ENCODE measurements at places on chromosomes 3 and 15.

- DNase-seq, result no peak
Measured at GRCh38 chr3:172617013-172617706, 93.7 kb downstream of the NCEH1 start.

- DNase-seq, result no peak
Measured at GRCh38 chr3:157373783-157374182, 62.9 kb upstream of the PTX3 start.

DNA sequence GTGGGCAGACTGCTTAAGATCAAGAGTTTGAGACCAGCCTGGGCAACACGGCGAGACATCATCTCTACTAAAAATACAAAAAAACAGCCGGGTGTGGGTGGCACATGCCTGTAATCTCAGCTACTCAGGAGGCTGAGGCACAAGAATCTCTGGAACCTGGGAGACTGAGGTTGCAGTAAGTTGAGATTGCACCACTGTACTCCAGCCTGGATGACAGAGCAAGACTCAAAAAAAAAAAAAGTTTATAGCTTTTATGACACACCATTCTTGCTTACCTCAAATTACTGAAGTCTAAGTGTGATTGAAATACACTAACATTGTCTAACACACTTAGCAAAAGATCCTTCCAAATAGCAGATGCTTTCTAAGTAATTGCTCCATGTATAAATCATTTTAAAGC lies 207.6 kb downstream of the STAG1 start:
- DNase-seq, result no peak

DNA sequence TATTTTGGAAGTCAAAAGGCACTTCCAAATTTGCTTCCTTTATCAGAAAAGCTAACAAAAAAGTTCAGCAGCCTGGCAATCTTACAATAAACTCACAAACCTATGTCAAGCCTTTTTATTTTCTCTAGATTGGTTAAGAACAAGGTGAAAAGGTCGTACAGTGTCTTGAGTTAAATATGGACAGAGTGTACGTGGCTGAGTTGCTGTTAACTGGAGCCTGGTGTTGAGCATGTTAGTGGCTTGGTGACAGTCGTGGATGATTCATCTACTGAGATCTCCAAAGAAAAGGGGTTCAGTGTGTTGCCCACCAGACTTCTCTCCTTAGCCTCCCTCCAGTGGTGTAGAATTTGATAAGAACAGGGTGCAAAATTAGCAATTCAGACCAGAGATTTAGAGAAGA lies 89.7 kb downstream of the SSR3 start:
- no peak for DNase-seq

- DNase-seq, result no peak
Measured at GRCh38 chr15:101539492-101539891, 50.0 kb upstream of the PCSK6 start.

GRCh38 chr3:187209491-187209890 lies 12.2 kb downstream of the RTP1 start:
- DNase-seq, result no peak

DNA sequence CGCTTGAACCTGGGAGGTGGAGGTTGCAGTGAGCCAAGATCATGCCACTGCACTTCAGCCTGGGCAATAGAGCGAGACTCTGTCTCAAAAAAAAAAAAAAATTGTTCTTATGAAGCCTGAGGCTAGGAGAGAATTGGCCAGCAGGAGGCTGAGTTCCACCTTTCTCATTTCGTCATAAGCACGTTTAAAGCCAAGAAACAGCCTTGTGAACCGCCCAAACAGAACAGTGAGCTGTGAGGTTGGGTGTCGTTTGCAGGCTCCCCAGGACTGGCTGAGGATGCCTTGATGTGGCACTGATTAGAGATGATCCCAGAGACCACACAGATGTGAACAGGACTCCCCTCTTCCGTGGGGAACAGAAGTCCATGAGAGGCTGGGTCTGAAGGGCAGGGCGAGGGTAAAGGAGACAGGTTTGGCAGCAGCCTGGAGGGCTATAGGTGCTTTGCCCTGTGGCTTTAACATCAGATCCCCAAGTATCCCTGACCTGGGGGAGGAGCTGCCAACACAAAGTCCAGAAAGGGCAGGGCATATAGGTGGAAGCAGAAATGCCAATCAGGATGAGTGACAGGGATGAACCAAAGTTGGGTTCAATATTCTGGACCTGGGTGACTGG lies 52.9 kb downstream of the CLEC3B start:
- no peak for DNase-seq

Data from retina (tissue), 1 donor.